ENCODE measurements at places on chromosomes 13 and 19.

DNA sequence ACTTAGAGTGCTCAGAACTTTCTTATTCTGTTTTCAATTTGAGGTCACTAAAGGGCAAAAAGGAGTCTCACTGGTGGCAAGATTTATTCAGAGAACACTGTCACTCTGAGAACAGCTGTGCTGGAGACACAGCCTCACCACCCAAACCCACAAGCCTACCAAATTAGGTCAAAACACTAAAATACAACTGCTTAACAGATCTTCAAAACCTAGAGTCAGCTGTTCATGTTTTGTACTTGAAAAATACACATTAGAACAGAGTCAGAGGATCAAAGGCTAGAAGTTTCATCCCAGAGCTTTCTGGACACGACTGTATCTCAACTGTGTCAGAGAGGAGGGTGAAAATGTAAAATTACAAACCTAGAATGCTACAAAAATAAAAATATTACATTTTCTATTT lies 89.3 kb downstream of the MIPEP start:
- no peak for DNase-seq

DNA sequence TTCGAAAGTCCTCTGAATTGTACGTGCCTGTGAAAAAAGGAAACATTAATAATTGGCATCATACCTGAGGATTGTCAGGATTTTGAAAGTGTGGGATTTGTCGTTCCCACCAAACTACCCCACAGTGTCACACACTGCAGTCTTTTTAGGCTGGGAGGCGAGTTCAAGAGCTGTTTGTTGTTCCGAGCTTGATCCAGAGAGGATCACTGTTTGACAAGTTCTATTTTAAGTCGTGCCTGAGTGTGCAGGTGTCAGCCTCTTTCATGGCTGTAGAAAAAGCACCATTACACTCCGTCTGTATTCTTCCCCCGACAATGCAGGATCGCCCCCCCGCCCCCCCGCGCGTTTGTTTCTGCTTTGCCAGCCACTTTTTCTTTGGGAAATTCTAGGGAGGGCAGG lies 635 bp upstream of the NBEA start:
- no peak for DNase-seq

GRCh38 chr13:34654647-34655046 lies 287.4 kb upstream of the NBEA start:
- DNase-seq, result no peak

- no peak for DNase-seq
These were observed 614.8 kb downstream of the DACH1 start for GRCh38 chr13:71252184-71252704.

GRCh38 chr13:78241278-78241919 lies 322.8 kb upstream of the EDNRB start:
- DNase-seq, result no peak

DNA sequence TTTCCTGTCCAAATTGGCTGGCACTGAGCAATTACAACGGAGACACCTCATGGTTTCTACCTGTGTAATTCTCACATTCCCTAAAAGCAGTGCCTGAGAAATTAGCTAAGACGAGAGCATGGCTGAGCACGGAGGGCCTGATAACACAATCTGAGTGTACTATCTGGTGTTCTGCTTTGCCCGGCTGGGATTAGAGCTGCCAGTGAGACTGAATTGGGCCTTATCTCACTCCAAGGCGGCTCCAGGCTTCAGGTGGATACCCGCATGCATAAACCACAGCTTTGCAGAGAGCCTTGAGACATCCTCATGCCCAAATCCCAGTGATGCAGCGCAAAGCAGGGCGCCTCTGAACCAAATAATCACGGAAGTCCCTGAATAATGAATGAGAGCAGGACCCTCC lies 172.3 kb downstream of the OXGR1 start:
- DNase-seq, result no peak

DNA sequence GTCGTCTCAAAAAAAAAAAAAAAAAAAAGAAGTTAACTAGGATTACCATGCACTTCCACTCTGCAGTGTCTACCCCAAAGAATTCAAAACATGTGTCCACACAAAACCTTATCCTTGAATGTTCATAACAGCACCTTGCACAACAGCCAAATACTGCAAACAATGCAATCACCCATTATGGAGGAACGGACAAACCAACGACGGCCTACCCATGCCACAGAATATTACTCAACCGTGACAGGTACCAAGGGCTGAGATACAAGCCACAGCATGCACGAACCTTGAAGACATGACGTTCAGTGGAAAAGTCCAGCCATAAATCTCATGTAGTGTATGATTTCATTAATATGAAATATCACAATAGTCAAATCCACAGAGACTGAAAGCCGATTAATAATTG lies 3.0 kb upstream of the SHISA7 start:
- no peak for DNase-seq

DNA sequence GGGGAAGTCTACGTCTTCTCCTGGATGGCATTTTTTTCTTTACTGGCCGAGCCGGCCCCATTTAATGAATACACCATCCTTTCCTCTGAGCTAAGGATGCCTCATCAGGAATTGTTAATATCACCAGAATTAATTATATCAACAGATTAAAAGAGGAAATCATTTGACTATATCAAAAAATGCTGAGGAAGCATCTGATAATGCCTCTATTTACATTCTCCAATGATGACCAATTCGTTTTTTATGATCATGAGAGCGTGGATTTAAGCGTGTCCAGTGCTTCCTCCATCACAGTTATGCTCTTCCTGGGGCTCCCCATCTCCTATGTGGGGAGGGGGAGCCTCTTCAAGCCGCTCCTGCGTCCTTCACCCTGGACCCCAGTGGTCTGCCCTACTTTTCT lies 58.7 kb downstream of the TUBGCP3 start:
- DNase-seq, result no peak

GRCh38 chr19:56712611-56713276 lies 41.2 kb upstream of the ZNF835 start:
- DNase-seq, result no peak

DNA sequence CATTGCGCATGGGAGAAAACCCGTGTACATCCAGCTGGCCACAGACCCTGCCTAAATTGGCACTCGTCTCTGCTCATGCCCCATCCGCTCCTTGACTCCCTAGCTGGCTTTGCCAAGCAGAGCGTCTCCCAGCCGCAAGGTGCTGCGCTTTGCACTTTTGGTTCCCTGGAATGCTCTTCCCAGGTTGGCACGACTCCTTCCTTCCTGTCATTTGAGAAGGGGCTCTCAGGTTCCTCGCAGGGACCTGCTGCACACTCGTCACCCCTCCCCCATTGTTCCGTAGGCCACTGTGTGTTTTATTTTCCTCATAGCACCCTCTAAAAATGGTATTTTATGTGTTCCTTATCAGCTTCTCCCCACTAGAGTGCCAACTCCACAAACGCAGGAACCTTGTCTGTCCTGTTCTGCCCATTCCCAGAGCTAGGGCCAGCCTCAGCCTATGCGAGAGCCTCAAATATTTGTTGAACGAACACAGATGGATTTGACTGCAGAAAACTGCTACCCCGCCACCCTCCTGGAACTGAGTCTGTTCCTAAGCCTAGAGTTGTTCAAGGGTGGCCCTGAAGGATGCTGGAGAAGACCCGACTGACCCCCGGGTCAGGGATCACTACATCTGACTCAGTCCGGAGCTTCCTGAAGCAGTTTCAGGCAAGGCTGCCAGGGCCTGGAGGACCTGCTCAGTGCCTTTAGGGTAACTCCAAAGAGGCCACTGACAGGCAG lies 8.4 kb upstream of the CEBPA start:
- DNase-seq, result no peak

- no peak for DNase-seq
These were observed 134.3 kb downstream of the UGGT2 start for GRCh38 chr13:95918860-95919259.

GRCh38 chr13:37594550-37594949 lies 4.0 kb downstream of the POSTN start:
- no peak for DNase-seq

GRCh38 chr13:30829833-30830637 lies 76.0 kb upstream of the MEDAG start:
- no peak for DNase-seq

- no peak for DNase-seq
These were observed 11.0 kb downstream of the PAF1 start for GRCh38 chr19:39379865-39380396.

DNA sequence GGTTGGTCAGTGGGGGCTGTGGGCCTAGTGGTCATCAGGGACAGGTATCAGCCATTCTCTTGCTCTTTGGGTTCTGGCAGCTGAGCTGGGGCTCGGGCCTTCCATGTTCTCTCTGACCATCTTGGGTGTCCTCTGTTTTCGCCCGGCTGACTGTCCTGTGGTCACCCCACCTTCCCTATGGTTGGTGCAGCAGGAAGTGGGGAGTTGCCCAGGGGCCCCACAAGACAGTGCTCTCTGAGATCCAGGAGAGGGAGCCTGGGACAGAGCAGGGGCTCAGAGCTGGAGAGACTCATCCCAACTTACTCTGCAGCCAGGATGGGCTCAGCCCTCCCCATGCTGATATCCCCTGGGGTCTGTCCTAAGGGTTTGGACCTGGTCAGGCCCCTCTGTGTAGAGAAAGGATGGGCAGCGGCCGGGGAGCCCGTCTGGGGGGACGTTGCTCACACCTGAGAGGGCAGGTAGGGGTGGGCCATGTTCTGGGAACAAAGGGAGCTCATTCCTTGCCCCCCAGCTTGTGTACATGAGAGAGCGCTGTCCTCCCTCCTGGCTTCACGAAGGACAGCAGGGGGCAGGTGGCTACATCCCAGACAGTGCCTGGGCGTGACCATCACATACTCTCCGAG lies 937 bp upstream of the CEACAM8 start:
- DNase-seq, result no peak

- DNase-seq, result no peak
These were observed 37.2 kb downstream of the ZC3H13 start for GRCh38 chr13:46015366-46015765.

- DNase-seq, result no peak
These were observed 3.9 kb upstream of the ACOD1 start for GRCh38 chr13:76944456-76944855.

DNA sequence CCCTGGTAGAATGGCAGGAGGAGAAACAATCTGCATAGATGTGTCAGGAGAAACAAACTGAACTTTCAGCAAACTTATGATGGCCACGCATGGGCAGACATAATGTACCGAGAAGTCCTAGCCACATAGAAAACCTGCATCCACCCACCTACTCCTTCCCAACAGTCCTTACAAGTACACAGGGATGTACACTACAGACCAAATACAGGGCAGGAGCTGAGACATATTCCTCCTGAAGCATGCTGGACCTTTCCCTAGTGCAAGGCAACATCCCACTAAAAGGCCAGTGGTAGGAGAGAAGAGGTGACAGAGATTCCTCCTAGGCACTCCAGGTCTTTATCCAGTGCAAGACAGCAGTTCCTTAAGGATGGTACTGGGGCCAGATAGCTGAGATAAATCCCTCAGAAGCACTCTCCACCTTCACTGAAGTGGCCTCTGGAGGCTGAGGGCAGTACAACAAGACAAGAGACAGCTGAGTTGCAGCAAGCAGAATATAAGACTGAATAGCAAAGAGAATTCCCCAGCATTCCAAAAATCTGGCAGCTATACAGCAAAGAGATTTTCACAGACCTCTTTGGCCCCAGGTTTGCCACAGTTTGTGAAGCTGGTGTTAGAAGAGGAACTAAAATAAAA lies 18.3 kb downstream of the VWA8 start:
- no peak for DNase-seq

DNA sequence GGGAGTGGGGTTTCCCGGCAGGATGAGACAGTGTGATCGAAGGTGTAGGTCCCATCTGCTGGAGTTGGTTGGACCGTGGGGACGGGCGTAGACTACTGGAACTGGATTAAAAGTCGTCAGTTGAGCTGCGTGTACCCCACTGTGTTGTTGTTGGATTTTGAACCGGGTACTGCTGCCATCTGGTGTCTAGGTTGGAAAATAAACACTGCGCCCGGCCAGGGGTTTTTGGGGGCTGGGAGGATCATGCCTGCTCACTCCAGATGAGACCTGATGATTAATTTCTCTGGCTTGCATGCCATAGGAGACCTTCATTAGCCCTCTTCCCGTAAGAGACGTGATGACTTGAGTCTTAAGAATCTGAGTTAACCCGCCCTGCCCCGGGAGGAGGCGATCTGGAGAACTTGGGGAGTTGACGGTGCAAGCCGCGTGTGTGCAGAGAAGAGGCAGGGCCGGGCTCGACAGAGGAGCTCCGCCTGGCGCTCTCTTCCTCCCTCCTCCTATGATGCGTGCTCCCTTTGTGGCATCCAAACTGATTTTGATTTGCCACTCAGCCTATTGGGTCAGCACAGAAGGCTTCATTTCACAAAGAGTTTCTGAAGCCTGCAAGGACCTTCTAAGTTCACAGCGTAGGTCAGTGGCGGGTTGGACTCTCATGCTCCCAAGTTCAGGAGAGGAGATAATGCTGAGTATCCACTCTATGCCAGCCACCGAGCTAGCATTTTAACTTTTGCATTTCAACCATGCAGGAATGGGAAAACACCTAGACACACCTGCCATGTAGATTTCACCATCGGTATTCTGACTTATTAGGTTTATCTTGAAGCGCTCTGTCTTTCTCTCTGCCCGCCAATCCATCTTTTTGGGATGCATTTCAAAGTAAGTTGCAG lies 2.7 kb downstream of the UHRF1 start:
- no peak for DNase-seq

GRCh38 chr13:19071161-19071936 lies 110.3 kb downstream of the TUBA3C start:
- no peak for DNase-seq

- DNase-seq, result no peak
These were observed 40.2 kb upstream of the IGSF23 start for GRCh38 chr19:44573183-44573582.

- DNase-seq, result no peak
These were observed 29.3 kb upstream of the GRTP1 start for GRCh38 chr13:113393226-113393562.

DNA sequence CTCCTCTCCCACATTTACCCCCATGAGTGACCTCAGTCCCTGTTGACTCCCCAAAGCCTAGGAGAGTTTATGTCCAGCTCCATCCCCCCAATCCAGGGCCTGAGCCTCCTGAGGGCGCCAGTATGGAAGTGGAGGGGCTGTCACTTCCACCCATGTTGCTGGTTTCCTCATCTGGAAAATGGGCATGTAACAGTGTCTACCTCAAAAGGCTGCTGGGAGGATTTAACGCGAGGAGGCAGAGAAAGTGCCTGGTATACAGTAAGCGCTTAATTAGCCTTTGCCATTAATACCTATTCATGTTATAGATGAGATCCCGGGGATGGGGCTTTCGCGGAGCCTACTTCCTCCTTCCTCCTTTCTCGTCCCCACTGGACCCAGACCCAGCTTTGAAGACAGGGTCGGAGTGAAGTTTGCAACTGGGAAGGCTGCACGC lies 476 bp downstream of the TYK2 start:
- no peak for DNase-seq

- DNase-seq, result no peak
These were observed 735.9 kb upstream of the PCDH9 start for GRCh38 chr13:67966065-67966464.

GRCh38 chr13:57673197-57673596 lies 41.7 kb downstream of the PCDH17 start:
- no peak for DNase-seq

GRCh38 chr13:64397701-64398100 lies 2832.4 kb downstream of the PCDH9 start:
- no peak for DNase-seq

DNA sequence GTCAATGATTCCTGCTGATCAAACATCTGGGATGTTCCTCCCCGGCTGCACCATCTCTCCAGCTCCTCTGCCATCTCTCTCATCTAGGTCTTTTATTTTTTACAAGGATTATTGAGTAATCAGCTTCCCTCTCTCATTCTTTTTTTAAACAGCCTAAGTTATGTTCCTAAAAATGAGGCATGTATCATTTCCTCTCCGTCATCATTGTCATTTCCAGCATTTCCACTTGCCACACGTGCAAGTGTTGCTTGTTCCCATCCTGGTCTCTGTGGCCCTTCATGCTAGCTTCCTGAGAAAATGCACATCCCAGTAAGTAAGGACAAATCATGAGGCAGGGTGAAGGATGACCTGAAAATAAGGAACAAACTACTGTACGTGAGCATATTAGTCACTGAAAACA lies 102.7 kb upstream of the POSTN start:
- DNase-seq, result no peak

Measured in stimulated activated CD8-positive, alpha-beta memory T cell treated with anti-CD3 and anti-CD28 coated beads, Interleukin-2, amount 100 ng/mL, for 1 hour (primary cell).